T-helper 17 cell (primary cell): ENCODE measurements at places on chromosomes 7 and 10. TPM values are rescaled to one million over a fixed set of nuclear protein-coding genes. Genes with fewer than 3 reads are reported as not detected.

GRCh38 chr10:114779803-114780576, 41.6 kb upstream of the FHIP2A start:
- H3K27ac ChIP-seq, result no peak overlapping the region
- H3K27me3 ChIP-seq, result peaks cover 13% of the 10 kb centered on the region
- peaks cover 6% of the 10 kb centered on the region for H3K36me3 ChIP-seq
- H3K4me3 ChIP-seq, result no peak overlapping the region
- H3K4me1 ChIP-seq, result peaks cover 15% of the 10 kb centered on the region

DNA sequence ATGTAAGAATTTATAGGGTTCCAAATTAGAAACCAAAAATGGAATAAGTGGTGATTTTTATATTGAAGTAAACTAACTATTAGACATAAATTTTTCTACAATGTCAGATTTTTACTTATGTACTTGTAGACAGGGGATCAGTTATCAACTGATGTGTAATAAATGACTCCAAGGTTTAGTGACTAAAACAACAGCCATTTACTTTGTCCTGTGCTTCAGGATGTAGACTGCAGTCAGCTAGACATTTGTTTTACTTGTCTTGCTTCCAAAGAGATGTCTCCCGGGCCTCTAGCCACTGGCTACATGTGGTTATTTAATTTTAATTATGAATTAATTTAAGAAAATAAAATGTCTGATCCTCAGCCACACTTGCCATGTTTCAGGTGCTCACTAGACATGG, 249.7 kb upstream of the IGFBP3 start:
- no peak overlapping the region for H3K27ac ChIP-seq
- no peak for DNase-seq
- no peaks in the 10 kb centered on the region for H3K4me1 ChIP-seq

GRCh38 chr10:102869258-102870198, at the start of gene AS3MT:
TSS of gene AS3MT (plus strand) at chr10:102869470. CDS start at chr10:102869593, 123 bp downstream.
- no peak for DNase-seq
- H3K4me1 ChIP-seq, result peaks cover 10% of the 10 kb centered on the region
- peaks cover 3% of the 10 kb centered on the region for H3K36me3 ChIP-seq

DNA sequence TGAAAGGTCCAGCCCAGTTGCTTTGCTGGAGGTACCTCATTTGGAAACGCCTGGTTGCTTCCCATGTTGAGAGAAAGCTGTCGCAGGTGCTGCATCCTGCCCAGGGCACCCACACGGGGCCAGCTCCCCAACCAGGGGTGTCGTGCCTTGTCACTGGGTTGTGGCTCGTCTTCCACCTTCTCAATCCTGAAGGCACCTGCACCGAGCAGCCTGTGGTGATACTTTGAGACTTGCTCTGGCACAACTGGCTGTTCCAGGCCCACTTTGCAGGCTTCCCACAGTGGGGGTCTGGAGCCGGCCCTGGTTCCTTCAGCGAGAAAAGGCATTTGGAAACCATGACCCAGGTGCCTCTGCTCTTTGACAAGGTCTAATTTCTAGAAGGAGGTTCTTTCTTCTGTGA, 197.3 kb upstream of the PPP2R2D start:
- H3K27ac ChIP-seq, result no peak overlapping the region
- no peak for DNase-seq
- H3K4me1 ChIP-seq, result no peaks in the 10 kb centered on the region

DNA sequence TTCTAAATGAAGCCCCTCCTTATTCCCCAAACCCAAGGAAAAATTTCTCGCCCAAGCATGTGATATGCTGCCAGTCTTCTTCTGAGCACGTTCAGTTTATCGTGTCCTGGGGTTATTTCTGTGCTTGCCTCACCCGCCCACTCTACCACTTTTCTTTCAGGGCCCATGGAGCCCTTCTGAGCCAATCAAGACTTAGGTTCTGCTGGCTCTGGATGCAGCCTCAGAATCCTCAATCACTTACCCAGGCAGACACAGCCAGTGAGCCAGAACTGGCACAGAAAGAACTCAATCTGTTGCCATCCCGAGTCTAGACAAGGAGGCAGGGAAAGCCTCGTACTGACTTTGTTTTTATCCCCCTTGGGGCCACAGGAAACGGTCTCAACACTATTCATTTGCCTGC, 34.2 kb upstream of the C10orf90 start:
- no peaks in the 10 kb centered on the region for H3K36me3 ChIP-seq
- no peaks in the 10 kb centered on the region for H3K4me1 ChIP-seq
- no peak for DNase-seq
- no peaks in the 10 kb centered on the region for H3K27me3 ChIP-seq
- H3K27ac ChIP-seq, result no peak overlapping the region

GCK gene
- total RNA-seq, result 0.45 TPM

GRCh38 chr7:107580716-107581383, 804 bp downstream of the BCAP29 start:
- H3K27me3 ChIP-seq, result no peaks in the 10 kb centered on the region
- peak overlapping the region; percentile 60 for H3K27ac ChIP-seq
- H3K4me1 ChIP-seq, result peaks cover 12% of the 10 kb centered on the region
- DNase-seq, result no peak
- H3K36me3 ChIP-seq, result no peaks in the 10 kb centered on the region

- no peak overlapping the region for H3K4me3 ChIP-seq
- H3K27ac ChIP-seq, result no peak overlapping the region
- H3K27me3 ChIP-seq, result no peaks in the 10 kb centered on the region
- peaks cover 4% of the 10 kb centered on the region for H3K4me1 ChIP-seq
These were observed 108.4 kb downstream of the KLF6 start for GRCh38 chr10:3676564-3676963.
